Foreskin fibroblast (primary cell): ENCODE measurements at places on chromosomes 5 and 9.

- DNase-seq = no peak
These were observed 10.3 kb downstream of the WHRN start for GRCh38 chr9:114494776-114495569.

DNA sequence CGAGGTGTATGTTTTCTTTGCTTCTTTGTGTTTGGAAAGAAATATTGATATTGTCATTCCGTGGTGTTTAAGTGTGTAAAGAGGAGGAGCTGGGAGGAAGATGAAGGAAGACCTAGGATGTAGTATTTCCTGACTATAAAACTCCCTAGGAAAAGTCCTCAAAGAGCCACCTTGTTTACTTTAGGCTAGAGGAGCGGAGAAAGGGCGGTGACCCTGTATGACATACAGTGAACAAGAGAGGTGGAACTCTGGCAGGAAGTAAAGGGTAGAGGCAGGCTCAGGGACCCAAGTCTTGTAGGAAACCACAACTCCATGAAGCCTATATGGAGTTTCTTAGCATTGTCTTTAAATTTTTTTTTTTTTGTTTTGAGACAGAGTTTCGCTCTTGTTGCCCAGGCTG, 303.9 kb downstream of the DOCK8 start:
- no peak for DNase-seq

DNA sequence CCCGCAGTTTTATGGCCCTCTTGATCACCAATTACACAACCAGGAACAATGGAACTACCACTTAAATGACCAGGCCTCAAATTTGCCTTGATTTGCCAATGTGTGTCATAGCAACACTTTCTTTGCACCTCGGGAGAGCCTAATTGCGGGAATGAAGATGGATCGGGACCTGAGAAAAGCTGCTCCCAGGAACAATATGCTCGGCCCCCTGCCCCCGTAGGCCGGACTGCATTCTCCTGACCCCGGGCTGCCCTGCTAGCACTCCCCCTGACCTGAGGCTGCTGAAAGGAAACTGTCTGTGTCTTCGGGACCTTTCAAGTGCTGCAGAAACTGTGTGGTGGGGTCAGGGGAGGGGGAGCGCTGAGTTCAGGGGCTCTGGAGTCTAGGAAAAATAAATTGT, 294.3 kb upstream of the IRX1 start:
- DNase-seq = no peak

DNA sequence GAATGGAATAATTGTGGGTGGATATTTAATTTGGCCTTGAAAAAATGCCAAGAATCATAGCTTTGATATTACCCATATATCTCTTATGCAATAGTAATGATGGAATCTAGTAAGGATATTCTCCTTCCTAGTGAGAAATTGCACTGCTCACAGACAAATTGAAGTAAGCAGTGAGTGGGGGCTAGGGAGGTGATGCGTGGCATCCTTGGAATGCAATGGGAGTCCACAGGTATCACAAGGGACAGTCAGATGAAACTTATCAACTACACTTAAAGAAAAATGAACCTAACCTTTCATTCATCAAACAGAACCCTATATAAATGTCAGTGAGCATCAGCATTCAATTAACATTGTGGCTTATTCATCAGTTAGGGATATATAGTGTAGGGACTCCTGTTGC, 57.8 kb downstream of the IZUMO3 start:
- DNase-seq = no peak

DNA sequence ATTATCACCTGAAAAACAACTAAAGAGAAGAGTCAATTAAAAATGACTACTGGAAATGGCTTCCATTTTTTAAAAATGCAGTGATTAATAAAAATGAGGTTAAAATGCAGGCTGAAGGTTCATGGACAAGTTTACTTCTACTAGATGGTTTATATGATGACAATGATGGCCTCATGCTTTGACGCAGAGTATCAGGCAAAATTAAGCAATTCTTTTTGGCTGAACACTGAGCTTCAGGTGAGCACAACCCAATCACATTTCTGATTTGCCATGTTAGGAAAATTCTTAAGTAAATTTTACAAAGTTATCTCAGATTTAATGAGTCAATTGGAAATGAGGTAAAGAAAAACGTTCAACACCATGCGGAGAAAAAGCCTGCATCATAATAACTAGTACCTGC, 22.3 kb downstream of the DMGDH start:
- DNase-seq = no peak

DNA sequence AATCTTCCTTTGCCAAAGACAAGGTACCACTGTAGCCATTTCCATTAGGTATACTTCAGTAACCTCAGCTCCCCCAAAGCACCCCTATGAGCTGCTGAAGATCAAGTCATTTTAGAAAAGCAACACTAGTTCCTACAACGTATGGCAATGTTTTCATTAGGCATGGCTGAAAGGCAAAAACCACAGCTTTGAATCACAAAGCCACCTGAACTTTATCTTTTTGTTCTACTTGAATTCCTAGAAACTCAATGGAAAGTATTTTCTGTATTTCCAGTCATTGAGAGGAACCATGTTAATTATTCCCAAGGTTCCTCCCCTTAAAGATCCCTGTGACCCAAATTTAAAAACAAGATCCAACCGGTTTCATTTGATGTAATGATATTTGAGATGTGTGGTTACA, 152.1 kb downstream of the EFNA5 start:
- DNase-seq = no peak

GRCh38 chr9:121529237-121529987, 29.8 kb upstream of the GGTA1 start:
- peak; percentile 98 for DNase-seq

DNA sequence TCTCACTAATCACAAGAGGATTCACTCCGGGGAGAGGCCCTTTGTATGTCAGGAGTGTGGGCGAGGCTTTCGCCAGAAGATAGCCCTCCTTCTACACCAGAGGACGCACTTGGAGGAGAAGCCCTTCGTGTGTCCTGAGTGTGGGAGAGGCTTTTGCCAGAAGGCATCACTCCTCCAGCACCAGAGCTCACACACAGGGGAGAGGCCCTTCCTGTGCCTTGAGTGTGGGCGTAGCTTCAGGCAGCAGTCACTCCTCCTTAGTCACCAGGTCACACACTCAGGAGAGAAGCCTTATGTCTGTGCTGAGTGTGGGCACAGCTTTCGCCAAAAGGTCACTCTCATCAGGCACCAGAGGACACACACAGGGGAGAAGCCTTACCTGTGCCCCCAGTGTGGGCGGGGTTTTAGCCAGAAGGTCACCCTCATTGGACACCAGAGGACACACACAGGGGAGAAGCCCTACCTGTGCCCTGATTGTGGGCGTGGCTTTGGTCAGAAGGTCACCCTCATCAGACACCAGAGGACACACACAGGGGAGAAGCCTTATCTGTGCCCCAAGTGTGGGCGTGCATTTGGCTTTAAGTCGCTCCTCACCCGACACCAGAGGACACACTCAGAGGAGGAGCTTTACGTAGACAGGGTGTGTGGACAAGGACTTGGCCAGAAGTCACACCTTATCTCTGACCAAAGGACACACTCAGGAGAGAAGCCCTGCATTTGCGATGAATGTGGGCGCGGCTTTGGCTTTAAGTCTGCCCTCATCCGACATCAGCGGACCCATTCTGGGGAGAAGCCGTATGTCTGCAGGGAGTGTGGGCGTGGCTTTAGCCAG, 27.8 kb downstream of the NUTM2F start:
- no peak for DNase-seq

GRCh38 chr9:114720086-114720676, 38.2 kb upstream of the TEX48 start:
- peak; percentile 64 for DNase-seq

DNA sequence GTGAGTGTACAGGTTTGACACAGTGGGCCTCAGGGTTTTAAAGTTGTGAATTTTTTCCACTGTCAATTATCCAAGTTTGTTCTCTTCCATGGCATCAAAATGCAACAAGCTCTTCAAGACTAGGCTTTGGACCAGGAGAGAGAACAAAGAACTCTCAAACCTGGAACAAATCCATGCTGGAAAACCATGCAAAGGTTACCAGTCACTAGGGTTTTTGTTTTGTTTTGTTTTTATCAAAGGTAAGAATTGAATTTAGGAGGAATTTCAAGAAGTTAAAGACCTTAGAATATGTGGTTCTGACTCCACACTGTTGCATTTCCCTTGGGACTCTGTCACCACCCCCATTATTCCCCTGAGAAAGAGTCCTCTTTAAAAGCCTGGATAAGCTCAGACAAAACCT, 191.1 kb upstream of the PIK3R1 start:
- DNase-seq = no peak

DNA sequence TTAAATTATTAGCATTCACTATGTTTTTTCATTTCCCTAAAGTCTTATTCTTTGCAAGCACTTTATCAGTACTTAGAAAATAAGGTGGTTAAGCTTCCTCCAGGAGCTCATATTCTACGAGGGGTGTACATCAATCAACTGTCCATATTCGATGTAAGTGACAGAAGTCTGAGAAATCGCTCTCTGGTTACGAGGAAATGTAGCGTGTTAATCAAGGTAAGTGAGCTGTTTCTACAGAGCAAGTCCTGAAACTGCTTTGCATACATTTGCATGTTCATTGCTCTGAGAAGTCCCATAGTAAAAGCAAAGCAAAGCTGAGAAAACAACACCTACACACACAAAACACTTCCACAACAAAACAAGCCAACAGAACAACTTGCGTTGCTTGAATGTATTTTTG, 893.9 kb upstream of the DMAC1 start:
- DNase-seq = no peak

GRCh38 chr5:28914297-28914696, 1875.9 kb upstream of the CDH9 start:
- no peak for DNase-seq

GRCh38 chr9:127457191-127457878, 6.0 kb downstream of the LRSAM1 start:
- no peak for DNase-seq

GRCh38 chr5:133401731-133402347, 210.5 kb downstream of the FSTL4 start:
- no peak for DNase-seq

DNA sequence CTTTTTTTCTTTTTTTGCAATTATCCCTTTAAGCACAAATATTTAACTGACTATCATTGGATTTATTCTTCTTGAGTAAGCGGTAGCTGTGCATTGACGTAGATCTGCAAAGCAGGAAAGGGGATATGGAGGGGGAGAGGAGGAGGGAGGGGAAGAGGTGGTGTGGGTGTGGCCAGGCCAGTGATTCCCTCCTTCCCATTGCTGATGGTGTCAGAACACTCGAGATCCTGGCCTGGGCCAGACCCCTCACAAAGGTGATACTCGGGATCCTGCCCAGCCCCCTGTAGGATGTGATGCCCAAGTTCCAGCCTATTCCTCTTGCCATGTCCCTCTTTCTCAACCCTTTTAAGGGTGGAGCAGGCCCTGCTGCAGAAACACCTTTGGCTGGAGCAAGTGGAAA, 9.9 kb downstream of the SLC36A3 start:
- DNase-seq = no peak

GRCh38 chr9:2411459-2412215, 209.9 kb upstream of the VLDLR start:
- no peak for DNase-seq

DNA sequence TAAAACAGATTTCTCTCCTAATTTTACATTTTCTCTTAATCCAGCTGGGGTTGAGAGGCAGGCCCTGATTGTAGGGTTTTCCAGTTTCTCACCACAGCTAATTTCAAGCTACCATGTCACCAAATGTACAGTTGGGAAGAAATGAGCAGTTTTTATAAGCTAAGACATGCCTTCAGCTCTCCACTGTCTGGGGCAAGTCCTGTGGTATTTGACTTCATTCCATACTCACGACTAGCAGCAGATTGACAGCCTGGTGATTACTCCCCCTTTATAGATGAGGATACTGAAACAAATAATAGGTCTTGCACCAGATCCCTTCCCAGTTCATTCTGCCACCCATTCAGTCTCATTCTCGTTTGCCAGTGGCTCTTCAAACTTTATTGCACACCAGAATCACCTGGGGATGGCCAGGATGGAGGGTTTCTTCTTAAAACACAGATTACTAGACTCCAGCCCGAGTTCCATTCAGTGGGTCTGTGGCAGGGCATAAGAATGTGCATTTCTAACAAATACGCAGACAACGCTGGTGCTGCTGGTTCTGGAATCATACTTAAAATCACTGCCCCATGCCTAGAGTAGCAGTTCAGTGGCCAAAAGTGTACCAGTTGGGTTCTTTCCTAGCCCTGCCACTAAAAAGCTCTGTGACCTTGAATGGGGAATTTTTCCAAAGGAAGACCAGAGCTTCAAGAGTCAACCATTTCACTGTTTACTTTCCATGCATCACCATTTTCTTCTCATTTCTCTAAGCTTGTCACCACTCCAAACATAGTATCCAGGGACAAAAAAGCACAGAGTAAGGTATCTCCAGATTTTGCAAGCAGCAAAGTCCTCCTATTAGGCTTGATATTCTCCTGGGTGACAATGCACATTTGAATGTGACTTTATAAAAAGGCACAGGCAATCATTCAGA, 64.3 kb downstream of the CSNK1A1 start:
- peak; percentile 82 for DNase-seq
